ENCODE measurements at places on chromosomes 3 and 15. TPM values are rescaled to one million over a fixed set of nuclear protein-coding genes. Genes with fewer than 3 reads are reported as not detected.

SLC24A5 gene
- not detected for total RNA-seq

PPP1R14D gene
- not detected for total RNA-seq

LRTM1 gene
- total RNA-seq = not detected

CFAP92 gene
- 0.62 TPM for total RNA-seq

DNAH12 gene
- total RNA-seq = 0.20 TPM

MEX3B gene
- 18.2 TPM for total RNA-seq

SLC22A13 gene
- total RNA-seq = 0.44 TPM
